Memory B cell (primary cell): ENCODE measurements at places on chromosomes 3 and 15.

DNA sequence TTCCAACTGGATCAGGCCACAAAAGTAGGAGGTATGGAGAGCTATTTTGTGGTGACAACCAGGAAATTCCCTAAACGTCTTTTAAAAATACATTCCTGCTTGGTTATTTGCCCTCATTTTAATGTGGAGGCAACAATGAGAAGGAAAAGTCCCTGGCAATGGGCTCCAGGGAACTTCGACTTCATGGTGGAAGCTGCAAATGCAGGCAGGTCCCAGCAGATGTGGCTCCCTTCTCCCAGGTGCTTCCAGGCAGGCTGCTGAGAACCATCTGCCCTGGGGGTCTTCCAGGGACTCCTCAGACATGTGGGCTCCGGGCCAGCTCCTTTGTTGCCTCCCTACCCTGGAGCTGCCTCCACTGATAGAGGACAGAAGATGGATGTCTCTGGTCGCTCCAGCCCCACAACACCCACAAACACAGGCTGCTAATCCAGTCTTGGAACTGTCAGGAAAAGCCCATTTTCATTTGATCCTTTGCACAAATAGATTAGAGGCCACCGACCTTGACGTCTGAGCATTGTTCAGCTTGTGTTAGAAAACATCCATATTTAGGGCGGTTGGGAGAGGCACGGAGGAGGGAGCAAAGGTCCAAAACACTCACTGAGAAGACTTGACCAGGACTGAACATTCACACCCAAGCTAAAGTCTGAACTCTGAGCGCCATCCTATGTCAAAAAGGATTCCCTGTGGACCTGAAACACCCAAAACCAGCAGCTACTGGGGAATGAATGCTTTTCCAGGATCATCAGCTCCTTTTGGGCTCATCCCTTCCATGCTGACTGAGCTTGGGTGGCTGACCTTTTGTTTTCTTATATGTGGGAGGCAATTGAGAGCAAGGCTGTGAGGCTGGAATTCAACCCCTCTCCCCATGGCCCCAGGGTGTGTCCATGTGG is 30.2 kb upstream of the SLCO2A1 start:
- no peak overlapping the region for H3K4me3 ChIP-seq
- H3K27ac ChIP-seq, result no peak overlapping the region
- peaks cover 13% of the 10 kb centered on the region for H3K27me3 ChIP-seq
- no peaks in the 10 kb centered on the region for H3K36me3 ChIP-seq
- no peak for DNase-seq

GRCh38 chr3:184354121-184354728 is 7.2 kb downstream of the CLCN2 start:
- no peaks in the 10 kb centered on the region for H3K36me3 ChIP-seq
- peak; percentile 61 for DNase-seq
- no peak overlapping the region for H3K4me3 ChIP-seq
- no peak overlapping the region for H3K27ac ChIP-seq
- H3K27me3 ChIP-seq, result no peaks in the 10 kb centered on the region

GRCh38 chr3:13026534-13026933 is 46.7 kb downstream of the IQSEC1 start:
- H3K36me3 ChIP-seq, result peaks cover 6% of the 10 kb centered on the region
- no peak overlapping the region for H3K4me3 ChIP-seq
- no peak for DNase-seq
- no peak overlapping the region for H3K27ac ChIP-seq
- no peaks in the 10 kb centered on the region for H3K27me3 ChIP-seq
- peaks cover 28% of the 10 kb centered on the region for H3K4me1 ChIP-seq

DNA sequence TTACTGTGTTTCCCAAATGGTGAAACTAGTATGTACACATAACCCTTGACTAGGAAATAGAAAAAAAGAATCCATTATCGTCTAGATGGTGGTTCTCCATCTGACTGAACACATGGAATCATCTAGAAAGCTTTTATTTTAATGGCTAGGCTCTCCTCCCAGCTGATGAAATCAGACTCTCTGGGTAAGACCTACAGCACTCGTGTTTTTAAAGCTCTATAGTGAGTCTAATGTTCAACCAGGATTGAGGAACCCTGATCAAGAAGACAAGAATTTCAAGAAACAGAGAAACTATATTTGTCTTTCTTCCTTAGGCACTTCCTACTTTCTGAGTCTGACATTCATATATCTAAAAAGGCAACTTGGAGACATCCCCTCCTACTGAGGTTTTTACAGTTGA is 118.8 kb downstream of the TMCO5A start:
- no peaks in the 10 kb centered on the region for H3K36me3 ChIP-seq
- H3K27me3 ChIP-seq, result peaks cover 2% of the 10 kb centered on the region
- H3K4me3 ChIP-seq, result no peak overlapping the region
- H3K4me1 ChIP-seq, result no peaks in the 10 kb centered on the region
- no peak for DNase-seq

DNA sequence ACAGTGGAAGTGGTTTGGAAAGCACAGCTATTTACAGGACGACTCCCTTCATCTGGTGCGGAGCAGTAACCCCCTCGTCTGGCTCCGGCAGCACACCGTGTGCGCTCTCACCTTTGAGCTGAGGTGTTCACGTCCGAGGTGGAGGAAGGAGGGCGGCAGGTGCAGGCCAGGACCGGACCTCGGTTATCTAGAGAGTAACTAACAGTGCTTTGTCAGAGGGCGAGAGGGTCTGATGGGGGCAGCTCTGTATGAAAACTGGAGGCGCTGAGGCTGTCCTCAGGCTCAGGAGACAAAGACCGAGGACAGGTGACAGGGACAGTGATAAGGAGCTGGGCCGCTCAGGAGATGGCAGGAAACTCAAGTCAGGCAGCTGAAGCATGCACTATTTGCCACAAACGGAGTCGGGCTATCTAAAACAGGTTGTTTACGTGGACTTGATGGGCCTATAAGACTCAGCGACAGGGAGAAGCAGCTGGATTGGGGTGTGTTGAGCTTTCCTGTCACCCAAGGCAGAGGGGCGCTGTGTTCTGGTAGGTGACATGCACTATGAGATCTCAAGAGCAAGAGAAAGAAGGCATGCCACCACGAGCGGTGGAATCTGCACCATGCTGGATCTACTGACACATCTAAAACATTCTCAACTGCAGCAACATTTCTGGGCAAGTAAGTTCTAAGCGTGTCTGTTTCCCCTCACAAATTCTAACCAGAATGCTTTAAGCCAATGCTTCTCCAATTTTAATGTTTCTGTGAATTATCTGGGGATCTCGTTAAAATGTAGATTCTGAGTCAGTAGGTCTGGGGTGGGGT is 155.2 kb downstream of the XXYLT1 start:
- no peak for DNase-seq
- H3K4me1 ChIP-seq, result peaks cover 9% of the 10 kb centered on the region

DNA sequence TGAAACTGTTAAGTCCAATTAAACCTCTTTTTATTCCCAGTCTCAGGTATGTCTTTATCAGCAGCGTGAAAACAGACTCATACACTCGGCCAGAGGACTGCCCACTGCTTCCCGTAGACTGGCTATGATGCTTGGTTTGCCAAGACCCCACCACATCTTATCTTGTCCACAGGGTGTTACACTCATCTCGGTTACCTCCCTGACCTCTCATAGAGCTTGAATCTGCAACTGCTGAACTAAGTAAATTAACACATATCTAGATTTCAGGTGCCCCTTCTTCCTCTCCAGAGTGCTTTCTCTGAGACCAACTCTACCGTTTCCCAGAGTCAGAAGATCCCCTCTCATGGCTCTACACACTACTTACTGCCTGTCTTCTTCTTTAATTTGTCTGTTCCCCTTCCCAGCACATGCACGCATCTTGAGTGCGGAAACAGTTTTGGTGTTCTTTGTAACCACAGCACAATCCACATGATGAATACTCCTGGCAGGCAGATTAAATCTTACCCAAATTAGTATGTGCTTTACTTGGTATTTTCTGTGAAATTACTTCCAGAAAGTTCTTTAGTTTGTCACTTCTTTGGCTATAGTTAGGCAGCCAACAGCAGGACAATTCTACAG is 49.7 kb downstream of the CD200 start:
- H3K27me3 ChIP-seq, result no peaks in the 10 kb centered on the region
- peaks cover 14% of the 10 kb centered on the region for H3K4me1 ChIP-seq
- no peak overlapping the region for H3K27ac ChIP-seq

DNA sequence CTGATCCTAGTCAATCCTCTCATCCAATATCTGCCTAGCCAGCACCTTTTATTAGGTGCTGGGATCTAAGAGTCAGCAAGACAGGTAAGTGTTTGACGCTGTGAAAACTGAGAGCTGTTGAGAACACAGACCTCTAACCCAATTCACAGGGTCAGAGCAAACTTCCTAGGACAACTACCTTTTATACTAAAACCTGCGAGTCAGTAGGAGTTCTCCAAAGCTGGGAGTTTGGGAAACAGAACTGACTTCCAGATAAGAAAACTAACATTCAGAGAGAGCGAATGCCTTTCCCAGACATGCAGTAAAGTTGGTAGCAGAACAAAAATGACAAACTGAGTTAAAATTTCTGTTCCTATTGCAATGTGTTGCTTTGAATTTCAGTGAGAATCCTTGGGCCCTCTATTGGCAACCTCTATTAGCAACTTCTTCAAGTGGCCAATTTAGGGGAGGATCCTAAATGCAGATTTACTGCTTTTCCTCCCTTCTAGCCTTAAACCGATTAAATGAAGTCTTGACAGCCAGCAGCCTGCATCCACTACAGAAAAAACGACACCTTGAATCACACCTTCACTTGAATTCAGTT is 11.3 kb downstream of the NR2E3 start:
- no peaks in the 10 kb centered on the region for H3K4me1 ChIP-seq
- no peak overlapping the region for H3K4me3 ChIP-seq
- no peak overlapping the region for H3K27ac ChIP-seq
- no peak for DNase-seq

GRCh38 chr15:41483519-41483918 is 10.2 kb upstream of the ITPKA start:
- peak overlapping the region; percentile 45 for H3K27ac ChIP-seq
- no peak for DNase-seq
- H3K4me3 ChIP-seq, result peak overlapping the region; percentile 51
- peaks cover 4% of the 10 kb centered on the region for H3K27me3 ChIP-seq

- peaks cover 5% of the 10 kb centered on the region for H3K4me1 ChIP-seq
- no peak overlapping the region for H3K27ac ChIP-seq
- no peak overlapping the region for H3K4me3 ChIP-seq
- no peak for DNase-seq
These were observed 62.0 kb upstream of the NR2E3 start for GRCh38 chr15:71748293-71748718.

DNA sequence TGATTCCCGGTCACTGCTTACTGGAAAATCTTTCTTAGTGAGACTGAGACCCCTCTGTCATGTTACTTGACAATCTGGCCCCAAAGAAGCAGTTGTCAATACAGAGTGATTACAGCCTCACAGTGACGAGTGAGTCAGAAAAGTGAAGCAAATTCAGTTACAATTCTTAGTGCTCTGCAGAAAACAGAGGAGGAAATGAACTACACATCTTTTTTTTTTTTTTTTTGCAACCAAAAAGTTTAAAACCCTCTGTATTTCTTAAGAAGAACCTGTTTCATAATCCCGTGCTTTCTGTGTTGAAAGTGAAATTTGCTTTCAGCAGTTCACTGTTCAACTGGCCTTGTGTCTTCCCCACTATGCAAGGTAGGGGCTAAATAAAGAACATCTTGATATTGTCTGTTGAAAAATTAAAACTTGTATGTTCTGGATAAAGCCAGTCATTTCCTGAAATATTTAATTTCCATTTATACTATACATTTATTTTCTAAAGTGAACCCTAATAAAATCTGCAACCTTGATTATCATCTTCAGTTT is 1.9 kb downstream of the AQP9 start:
- no peaks in the 10 kb centered on the region for H3K36me3 ChIP-seq
- H3K27me3 ChIP-seq, result no peaks in the 10 kb centered on the region
- no peaks in the 10 kb centered on the region for H3K4me1 ChIP-seq
- no peak overlapping the region for H3K4me3 ChIP-seq
- no peak for DNase-seq

- peaks cover 2% of the 10 kb centered on the region for H3K36me3 ChIP-seq
- peak overlapping the region; percentile 97 for H3K27ac ChIP-seq
- DNase-seq, result no peak
- peaks cover 8% of the 10 kb centered on the region for H3K27me3 ChIP-seq
- peaks cover 14% of the 10 kb centered on the region for H3K4me1 ChIP-seq
- peak overlapping the region; percentile 98 for H3K4me3 ChIP-seq
These were observed 1.2 kb upstream of the TCAIM start for GRCh38 chr3:44337248-44337785.

DNA sequence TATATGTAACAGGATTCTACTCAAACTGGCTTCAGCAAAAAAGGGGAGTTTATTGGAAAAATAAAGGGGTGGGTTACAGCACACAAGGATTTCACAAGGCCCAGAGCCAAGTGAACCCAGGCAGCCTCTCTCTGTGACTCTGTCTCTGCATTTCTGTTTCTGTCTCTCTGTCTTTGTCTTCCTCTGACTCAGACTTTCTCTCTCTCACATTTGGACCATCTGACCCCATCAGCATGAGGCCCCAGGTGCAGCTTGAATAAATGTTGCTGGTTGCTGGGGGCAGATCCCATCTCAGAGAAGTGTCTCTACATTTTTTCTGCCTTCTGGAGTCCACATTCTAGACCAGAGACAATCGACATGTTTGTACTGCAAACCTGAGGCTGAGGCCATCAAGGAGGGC is 45.0 kb downstream of the RPLP1 start:
- H3K36me3 ChIP-seq, result no peaks in the 10 kb centered on the region
- H3K27me3 ChIP-seq, result peaks cover 4% of the 10 kb centered on the region
- no peak overlapping the region for H3K27ac ChIP-seq
- no peak for DNase-seq
- no peak overlapping the region for H3K4me3 ChIP-seq
- no peaks in the 10 kb centered on the region for H3K4me1 ChIP-seq

DNA sequence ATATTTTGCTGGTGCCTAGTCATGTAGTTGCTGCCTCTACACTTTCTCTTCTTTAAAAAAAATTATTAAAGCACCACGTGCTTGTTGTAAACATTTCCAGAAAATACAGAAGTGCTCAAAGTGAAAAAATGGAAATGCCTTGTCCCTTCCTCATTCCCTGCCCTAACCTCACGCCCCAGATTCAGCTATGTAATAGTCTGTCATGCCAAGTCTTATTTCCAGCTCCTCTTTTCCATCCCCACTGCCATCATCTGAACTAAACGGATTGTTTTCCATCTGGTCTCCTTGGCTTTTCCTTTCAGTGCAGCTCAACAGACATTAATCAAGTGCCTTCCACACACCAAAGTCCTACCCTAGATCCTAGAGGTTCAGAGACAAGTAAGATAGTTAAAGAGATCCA is 15.5 kb downstream of the ZNF774 start:
- H3K27ac ChIP-seq, result no peak overlapping the region
- H3K4me3 ChIP-seq, result no peak overlapping the region
- H3K27me3 ChIP-seq, result peaks cover 1% of the 10 kb centered on the region
